Stromal cell of bone marrow (primary cell): ENCODE measurements at places on chromosomes 12 and 14.

- DNase-seq, result no peak
Observed at GRCh38 chr12:88230271-88230670, 88.2 kb downstream of the TMTC3 start.

DNA sequence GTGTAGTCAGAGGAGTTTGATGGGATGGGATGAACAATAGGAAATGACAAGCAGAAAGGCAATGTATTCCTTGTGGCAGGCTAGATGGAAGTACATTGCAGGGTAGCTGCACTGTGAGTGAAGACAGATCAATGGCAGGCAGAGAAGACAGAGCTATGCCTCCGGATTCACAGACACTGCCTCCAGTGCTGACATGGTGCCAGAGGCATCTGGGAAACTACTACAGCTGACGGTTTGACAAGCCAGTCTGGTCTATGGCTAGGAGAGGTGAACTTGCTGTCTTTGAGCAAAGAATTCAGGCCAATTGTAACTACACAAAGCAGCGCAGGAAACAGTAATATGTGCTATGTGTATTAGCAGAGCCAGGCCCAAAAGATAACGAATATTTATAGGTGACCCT lies 193.5 kb downstream of the DIO2 start:
- DNase-seq, result no peak

DNA sequence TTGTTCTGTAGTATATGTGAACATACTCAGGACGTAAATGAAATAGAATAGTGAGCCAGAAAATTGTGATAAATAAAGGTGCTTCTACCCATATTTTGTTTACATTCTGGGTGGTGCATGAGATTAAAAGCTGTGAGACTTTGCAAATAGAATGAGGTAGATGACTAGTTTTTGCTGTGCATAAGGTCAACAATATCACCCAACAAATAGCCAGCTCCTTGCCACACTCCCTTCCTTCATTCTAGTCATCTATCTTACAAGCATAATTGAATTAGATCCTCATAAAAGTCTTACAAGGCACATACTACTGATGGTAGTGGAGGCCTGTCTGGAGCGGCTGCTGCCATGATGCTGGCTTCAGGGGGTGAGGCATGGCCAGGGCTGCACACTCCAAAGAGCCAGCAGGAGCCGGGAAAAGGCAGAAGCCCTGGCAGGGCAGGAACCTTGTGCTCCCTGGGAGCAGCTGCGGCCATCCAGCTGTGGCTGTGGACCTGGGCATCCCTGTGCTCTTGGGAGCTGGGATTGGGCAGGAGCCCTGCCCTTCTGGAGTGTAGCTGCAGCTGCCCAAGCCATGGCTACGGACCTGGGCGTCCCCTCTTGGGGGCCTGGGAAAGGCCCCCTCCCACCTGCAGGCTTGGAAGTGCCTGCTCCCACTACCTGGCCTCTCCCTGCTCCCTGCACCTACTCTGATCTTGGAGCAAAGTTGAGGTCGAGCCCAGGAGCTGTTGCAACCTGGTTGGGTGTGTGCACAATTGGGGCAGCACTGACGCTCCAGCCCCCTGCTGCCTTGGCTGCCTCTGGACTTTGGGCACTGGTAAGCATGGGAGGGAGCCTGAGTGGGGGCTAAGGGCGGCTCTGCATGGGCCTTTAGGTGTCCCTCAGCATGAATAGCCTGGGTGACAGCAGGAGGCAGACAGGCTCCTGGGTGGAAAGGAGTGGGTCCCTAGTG lies 112.8 kb downstream of the DACT1 start:
- no peak for DNase-seq

DNA sequence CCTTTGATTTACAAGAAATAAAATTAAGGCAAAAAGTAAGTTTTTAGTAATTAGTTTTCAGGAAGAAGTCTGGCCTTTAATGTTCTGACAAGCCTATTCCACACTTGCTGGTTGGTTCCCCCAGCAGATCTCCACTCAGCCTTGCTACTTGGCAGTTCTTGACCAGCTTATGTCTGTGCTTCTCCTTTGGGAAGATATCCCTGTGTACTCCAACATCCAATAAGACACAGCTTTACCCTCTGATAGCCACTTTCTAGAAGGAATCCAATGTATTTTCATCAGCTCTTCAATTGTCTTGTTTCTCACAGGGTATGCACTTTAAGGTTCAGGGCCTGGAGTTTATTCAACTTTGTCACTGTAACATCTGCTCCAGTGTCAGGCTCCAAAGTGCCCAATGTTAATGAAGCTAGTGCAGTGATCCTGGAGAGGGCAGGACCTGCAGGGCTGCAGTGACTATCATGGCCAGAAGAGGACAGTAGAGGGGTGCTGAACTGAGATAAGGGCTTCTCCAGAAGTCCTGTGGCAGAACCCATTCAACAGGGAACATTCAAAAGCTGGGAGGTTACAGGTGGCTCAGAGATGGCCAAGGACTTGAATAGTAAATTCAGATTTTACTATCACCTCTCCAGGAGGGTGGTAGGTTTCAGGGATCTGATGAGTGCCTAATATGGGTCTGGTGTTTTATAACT lies 22.9 kb downstream of the JKAMP start:
- DNase-seq, result peak; percentile 14

DNA sequence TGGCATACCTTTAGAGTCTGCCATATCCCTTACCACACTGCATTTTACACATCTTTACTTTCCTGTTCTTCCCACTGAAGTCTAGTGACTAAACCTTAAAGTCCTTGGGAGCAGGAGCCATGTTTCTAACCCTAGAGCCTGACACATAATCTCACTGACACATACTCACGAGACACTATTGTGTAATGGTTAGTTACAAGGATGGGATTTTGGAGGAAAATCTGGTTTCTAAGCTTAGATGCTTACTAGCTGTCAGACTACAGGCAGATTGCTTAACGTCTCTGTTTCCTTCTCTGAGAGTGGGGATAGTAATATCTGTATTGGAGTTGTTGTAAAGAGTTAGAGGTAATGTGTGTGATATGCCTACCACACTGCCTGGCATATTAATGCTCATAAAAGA lies 6.2 kb upstream of the DYRK4 start:
- peak; percentile 38 for DNase-seq

GRCh38 chr12:11814374-11814773 lies 164.9 kb downstream of the ETV6 start:
- no peak for DNase-seq

DNA sequence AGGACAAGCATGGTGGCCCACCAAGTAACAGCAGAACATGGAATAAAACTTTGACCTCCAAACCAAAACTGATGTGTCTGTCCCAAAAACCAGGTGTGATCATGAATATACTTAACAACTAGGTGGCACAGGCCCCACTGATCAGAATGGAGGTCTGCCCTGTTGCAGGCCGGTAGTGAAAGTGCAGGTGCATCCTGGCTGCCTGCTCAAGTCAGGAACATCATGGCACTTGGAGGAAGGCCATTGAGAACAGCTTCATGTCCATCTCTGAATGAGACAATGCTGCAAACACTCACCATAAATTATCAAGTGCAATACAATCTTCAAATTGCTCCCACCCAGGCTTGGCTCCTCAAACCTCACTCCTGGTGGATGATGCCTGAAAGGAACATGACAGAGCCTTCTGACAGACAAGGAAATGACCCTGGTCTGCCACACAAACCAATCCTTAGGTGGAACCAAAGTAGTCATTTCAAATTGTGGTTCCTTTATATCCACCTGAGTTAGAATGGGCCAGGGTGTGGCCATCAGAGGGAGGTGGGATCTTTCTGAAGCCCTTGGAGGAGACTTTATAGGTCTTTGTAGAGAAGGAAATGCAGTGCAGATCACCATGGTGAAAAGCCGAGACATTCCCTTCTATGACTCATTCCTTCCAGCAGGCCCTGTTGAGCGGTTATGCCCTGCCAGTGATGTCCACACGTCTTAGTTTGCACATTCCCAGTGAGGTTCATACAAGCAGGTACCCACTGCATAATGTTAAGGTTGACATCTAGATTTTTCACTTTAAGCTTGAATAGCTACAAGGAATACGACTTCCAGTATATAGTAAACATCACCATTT lies 36.0 kb downstream of the EGLN3 start:
- peak; percentile 41 for DNase-seq

DNA sequence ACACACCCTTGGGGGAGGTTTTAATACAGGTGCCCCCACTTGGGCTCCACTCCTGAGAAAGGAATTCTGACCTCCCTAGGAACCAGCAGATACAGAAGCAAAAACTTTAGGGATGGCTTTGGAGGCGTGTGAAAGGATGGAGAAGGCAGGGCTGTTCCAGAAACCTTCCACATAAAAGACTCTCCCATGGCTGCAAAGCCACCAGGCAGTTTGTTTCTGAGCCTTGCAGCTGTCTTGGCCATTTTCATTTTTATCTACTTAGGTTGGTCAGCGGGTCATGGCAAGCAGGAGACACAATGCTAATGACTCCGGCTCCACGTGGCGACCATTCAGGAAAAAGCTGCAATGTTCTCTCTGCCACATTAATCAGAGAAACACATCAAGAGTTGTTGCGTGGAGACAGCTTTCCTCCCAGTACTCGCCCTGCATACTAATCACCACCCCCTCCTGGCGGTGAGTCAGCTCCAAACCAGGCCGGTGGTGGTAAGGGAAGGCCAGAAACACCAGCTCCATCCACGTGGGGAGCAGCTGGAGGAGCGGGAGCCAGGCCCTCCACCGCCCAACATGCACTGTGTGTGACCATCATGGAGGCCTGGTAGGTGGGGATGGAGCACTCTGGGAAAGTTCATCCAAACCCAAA lies 30.9 kb upstream of the IRF2BPL start:
- DNase-seq, result peak; percentile 59

- no peak for DNase-seq
Observed at GRCh38 chr14:22375321-22375930, 213.6 kb downstream of the DAD1 start.

DNA sequence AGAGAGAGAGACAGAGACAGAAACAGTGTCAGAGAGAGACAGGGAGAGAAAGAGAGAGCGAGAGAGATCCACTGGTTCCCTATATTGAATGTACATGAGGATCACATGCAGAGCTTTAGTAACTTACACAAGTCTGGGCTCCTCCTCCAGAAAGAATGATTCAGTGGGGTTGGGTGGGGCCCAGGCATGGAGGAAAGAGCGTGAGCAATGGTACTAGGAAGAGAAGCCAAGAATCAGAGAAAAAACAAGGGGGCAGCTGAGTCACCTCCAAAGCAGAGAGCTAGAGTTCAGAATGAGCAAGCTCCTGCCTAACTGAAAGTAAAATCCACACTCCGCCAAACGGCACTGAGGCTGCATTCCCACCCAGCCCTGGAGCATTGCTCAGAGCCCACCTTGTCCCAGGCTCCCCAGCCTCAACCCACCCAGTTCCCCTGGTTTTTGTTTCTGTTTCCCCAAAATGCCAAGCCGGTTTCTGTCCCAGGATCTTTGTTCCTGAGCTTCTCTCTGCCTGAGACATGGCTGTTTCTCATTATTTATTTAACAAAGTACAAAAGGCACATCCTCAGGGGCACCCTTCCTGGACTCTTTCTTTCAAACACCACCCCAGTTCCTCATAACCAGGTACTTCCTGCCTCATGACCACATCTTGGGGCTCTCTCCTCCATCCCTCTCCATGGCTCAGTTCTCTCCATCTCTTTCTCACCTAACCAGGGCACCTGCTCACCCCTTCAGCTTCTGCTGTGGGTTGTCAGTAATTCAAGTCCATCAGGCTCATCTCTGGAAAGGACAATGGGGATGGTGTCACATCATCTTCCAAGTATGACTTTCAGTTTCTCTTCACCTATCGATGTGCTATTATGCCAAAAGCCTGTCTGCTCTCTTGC lies 670.3 kb upstream of the TBX3 start:
- DNase-seq, result peak; percentile 98

DNA sequence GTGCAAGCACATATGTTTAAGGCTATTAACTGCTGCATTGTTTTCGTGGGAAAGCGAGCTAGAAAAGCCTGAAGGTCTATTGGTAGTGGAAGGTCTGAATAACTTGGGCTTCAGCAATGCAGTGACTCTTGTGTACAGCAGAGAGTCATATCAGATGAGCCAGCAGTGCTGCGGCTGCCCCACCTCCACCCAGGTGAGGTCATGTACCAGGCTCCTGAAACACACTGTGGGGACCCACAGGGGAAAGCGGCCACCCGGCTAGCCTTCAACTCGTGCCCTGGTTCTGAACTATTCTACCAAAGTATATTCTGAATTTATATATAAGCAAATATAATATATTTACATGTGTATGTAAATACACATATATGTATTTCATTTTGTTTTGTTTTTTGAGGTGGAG lies 12.7 kb upstream of the RAN start:
- no peak for DNase-seq

GRCh38 chr14:56297449-56297848 lies 179.2 kb downstream of the PELI2 start:
- no peak for DNase-seq
